ENCODE measurements at places on chromosomes 6 and 20.

DNA sequence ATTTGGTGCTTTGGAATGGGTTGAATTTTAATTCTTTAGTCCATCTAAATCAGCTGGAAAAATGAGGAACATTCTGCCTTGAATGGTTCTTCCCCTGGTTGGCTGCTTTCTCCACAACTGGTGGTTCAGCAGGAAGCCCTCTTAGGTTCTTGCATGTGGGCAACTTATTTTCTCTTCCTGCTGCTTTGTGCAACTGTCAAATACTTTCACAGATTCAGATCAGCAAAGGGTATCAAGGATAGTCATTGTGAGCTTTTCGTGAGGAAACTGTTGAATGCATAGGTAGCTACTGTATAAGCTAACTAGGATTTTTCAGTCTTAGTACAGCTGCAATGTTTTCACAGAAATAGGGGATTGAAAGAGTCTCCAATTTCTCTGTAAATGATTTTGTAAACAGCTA lies 72.9 kb upstream of the MRAP2 start:
- no peak for DNase-seq

DNA sequence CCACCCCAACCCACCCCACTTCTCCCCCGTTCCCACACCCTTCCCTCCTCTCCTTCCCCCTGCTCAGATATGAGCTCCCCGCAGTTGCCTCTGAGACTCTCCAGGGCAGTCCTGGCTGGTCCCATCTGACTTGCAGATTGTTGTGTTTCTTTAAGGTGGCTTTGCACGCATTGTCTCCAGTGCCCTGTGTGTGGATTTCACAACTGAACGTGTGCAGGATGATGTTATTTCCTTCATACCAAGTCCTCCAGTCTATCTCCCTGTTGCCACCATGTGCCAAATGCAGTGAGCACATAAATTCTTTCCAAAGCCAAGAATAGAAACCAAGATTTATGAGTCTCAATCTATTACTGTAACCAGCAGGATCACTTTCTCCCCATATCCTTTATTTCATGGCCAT lies 79.1 kb downstream of the TMEM242 start:
- DNase-seq = no peak

DNA sequence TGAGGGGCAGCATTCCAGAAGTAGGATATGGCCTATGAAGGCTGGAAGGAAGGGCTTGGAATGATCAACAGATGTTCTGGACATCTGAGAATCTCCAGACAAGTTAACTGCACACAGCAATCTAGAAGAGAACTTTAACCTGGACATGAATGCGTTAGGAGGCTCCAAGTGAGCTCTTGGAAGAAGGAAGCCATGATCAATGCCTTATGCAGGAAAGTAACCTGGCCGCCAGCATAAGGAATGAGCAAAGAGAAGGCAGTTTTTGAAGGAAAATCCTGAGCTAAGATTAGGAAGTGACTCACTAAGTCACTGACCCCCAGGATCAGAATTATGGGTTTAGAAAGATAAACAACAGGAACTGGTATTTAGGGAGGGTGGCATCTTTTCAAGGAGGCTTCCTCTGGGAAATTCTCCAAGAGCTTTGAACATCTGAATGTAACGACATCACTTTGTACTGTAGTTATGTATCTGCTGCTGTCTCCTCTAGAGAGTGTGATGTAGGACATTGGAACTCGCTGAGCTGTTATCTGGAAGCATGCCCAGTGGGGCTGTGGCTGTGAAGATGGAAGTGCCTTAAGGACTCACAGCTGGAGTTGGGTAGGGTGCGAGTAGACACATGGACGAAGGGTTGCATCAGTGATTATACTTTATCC lies 236.8 kb downstream of the PACRG start:
- no peak for DNase-seq

GRCh38 chr6:112432853-112433252 lies 85.7 kb downstream of the RFPL4B start:
- DNase-seq = no peak

GRCh38 chr6:132598473-132598872 lies 8.9 kb upstream of the TAAR5 start:
- no peak for DNase-seq

DNA sequence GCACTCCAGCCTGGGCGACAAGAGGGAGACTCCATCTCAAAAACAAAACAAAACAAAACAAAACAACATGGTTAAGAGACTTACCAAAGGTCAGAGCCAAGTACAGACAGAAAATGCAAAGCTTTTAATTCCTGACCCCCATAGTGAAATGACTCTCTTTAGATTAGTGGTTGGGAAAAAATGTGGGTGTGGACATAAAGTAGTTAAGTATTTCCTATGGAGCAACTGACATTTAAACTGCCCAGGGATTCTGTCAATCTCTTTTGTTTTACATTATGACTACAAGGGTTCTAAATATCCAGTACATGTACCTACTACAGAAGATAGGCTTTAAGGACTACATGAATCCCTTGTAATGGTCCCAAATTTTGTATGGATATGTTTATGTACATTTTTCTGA lies 75.1 kb downstream of the IRAK1BP1 start:
- no peak for DNase-seq

DNA sequence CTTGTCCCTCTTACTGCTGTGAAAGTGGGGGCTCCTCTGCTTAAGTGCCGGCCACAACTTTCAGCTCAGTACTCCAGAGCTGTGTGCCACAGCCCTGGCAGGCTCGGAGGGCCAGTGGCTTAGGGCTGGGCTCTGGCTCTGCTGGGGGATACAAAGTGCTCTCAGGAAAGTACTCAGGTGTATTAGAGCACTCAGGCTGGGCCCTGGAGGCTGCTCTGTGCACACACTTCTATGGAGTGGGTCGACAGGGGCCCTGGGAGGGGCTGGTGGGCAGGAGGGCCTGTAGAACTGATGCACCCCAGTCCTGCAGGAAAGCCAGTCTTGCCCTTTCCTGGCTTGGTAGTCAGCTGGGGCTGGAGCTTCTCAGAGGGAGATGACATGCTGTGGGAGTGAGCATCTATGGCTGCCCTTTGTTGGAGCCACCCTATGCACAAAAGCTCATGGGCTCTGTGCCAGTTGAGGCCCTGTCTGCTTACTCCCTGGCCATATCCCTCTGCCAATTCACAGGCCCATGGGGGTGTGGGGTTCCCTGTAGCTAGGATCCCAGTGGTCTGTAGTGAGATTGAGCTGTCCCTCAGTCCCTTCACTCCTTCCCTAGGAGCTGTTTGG lies 22.0 kb downstream of the CENPW start:
- no peak for DNase-seq

GRCh38 chr6:84428300-84428907 lies 201.0 kb upstream of the CEP162 start:
- DNase-seq = no peak

GRCh38 chr6:70839286-70840266 lies 117.3 kb downstream of the B3GAT2 start:
- DNase-seq = no peak

GRCh38 chr20:46222521-46223007 lies 85.7 kb downstream of the CDH22 start:
- no peak for DNase-seq

DNA sequence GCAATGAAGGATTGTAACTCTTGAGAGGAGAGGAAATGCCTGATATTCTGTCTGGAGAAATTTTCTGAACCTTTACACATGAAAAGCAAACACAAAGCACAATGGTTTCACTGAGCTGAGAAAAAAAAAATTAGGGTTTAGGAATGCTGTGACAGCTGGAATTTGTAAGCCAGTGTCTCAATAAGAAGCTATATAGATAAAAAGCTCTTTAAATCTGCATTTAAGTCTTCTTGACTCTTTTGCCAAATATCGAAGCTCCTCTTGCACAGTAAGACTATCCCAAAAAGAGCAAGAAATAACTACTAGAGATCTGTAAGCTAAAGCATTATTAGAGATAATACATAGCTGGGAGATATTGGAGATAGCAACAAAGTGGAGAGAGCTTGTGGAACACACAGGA lies 1334.0 kb upstream of the CITED2 start:
- DNase-seq = no peak

GRCh38 chr6:151482290-151482689 lies 11.5 kb upstream of the CCDC170 start:
- DNase-seq = no peak

DNA sequence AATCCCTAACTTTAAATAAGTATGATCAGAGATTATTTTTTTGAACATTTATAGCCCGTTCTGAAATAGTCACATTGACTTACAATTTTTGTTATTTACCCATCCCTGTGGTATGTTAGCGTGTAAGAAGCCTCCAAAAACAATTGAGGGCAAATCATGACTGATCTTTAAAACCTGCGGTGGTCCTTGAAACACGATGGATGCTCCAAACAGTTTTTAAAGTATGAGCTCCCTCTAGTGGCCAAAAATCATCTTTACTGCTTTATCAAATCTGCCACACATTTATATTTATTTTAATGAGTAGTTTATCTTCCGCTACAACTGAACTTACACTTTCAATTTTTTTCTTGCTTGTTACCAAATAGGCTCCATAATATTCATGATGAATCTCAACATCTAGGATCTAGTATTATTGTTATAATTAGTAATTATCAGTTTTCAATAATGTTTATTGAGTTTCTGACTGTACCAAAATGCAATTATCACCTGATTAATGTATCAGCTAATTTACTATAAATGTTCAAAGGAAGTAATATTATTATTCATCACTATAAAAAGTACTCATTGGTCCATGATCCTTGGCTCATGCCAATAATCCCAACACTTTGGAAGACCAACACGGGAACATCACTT lies 52.2 kb downstream of the MARCKS start:
- no peak for DNase-seq

GRCh38 chr6:139129284-139129683 lies 5.6 kb upstream of the HECA start:
- DNase-seq = no peak

DNA sequence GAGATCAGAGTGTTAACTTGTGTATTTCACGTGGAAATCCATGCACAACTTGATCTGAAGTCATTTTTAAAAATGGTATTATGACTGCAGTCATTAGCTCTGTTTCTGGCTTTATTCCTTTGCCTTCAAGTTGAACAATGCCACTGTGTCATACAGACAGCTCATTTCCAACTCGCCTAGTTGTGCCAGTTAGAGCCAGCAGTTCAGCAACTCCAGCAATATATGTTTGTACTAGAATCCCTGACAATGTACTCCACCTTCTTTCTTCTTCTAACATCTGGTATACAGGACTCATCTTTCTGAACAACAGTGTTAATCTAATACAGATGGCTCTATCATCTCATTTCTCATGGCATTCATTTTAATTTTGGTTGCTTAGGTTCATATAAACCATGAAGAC lies 418.3 kb upstream of the POU3F2 start:
- no peak for DNase-seq

DNA sequence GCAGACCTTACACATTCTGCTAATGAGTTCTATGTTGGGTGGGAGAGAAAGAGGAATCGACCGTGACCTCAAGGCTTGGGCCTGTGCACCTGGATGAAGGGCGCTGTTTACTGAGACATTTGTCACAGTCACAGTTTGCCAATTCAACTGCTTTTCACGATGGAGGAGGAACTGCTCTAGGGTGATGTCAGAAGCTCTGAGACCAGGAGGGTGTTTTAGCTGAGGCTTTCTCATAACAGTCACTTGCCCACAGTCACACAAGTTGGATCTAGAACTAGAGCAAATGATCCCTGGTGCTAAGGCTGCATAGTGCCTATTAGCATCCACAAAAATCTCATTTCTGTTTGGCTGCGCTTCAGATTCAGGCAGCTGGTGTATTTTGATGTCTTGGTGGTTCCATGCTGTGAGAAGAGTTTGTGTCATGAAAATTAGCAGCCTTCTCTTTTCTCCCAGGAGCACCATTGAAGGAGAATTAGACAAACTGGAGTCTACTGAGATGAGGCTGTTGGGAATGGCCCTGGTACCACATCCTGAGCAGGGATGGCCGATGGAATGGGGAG lies 83.3 kb upstream of the TGM3 start:
- no peak for DNase-seq

- no peak for DNase-seq
These were observed 2.3 kb upstream of the DLK2 start for GRCh38 chr6:43457643-43458042.

DNA sequence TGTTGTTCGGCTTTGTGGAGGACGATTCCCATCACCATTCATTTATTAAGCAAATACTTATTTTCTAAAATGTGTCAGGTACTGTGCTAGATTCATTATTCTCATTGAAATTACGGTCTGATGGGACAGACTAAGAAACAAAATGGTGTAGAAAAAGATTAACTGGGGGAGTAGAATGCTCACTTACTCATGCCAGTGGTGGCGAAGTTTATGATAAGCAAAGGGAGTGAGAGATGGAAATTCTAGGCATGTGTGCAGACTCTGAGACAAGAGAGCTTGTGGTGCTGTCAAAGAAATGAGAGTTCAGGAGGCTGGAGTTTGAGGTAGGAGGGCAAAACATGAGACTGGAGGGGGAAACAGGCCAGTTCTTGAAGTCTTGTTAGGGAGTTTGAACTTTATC lies 896 bp downstream of the RPP21 start:
- DNase-seq = no peak

- DNase-seq = no peak
These were observed 36.8 kb downstream of the ZMYND8 start for GRCh38 chr20:47319517-47320252.

- no peak for DNase-seq
These were observed 21.6 kb downstream of the DUSP22 start for GRCh38 chr6:313917-314316.

DNA sequence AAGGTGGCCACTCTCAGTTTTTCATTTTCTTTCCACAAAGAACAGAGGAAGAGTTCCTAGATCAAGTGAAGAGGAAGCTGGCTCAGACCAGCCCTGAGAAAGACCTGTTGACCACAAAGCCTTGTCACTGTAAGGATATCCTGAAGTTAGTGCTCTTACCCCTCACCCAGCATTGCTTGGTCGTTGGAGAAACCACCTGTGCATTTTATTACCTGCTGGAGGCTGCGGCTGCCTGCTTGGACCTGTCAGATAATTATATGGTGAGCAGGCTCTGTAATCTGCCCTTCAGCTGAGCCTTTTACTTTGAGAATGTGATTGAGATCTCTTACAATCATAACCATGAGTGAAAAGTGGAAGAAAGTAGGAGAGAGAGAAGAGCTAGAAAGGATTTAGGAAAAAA lies 21.9 kb downstream of the TREML1 start:
- no peak for DNase-seq

DNA sequence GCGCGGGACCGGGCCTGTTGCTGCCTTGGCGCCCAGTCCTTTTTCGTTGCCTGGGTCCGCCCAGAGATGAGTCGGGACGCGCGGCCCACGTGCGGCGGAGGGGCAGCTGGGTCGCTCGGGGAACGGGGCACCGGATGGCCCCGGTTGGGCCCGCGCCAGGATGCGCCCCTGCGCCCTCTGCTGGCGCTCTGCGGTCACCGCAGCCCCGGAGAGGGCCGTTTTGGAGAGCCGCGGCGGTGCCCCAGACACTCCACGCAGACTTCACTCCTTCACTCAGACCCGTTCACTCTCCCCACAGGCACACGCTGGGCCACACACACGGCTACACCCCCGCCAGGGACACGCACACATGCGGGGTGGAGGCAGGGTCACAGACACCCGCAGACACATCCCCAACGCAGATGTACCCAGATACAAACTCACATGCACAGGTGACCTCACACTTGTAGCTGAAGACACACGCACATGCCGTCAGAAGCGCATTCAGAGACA lies 38.8 kb downstream of the SRC start:
- peak; percentile 67 for DNase-seq

Measured in effector CD8-positive, alpha-beta T cell (primary cell).